ENCODE measurements at places on chromosomes 16 and 17. TPM values are rescaled to one million over a fixed set of nuclear protein-coding genes. Genes with fewer than 3 reads are reported as not detected.

GRCh38 chr16:84834403-84834772 is 14.6 kb downstream of the CRISPLD2 start:
- DNase-seq, result no peak

- no peak for DNase-seq
These were observed 2.5 kb downstream of the CISD3 start for GRCh38 chr17:38732376-38733281.

DNA sequence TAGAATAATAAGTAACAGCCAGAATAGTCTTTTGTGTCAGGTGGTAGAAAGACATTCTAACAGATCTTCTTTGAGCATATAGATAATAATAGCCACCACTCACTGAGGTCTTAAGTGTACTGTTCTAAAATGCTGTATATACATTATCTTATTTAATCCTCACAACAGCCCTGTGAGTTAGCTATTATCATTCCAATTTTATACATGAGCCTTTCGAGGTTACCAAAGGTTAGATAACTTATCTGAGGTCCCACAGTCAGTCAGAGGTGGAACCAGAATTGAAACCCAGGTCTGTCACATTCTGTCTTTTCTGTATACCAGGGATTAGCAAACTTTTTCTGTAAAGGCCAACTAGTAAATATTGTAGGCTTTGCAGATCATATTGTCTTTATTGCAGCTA is 23.2 kb downstream of the REXO5 start:
- no peak for DNase-seq

- no peak for DNase-seq
These were observed 64.4 kb downstream of the ABCC6 start for GRCh38 chr16:16158741-16159374.

DNA sequence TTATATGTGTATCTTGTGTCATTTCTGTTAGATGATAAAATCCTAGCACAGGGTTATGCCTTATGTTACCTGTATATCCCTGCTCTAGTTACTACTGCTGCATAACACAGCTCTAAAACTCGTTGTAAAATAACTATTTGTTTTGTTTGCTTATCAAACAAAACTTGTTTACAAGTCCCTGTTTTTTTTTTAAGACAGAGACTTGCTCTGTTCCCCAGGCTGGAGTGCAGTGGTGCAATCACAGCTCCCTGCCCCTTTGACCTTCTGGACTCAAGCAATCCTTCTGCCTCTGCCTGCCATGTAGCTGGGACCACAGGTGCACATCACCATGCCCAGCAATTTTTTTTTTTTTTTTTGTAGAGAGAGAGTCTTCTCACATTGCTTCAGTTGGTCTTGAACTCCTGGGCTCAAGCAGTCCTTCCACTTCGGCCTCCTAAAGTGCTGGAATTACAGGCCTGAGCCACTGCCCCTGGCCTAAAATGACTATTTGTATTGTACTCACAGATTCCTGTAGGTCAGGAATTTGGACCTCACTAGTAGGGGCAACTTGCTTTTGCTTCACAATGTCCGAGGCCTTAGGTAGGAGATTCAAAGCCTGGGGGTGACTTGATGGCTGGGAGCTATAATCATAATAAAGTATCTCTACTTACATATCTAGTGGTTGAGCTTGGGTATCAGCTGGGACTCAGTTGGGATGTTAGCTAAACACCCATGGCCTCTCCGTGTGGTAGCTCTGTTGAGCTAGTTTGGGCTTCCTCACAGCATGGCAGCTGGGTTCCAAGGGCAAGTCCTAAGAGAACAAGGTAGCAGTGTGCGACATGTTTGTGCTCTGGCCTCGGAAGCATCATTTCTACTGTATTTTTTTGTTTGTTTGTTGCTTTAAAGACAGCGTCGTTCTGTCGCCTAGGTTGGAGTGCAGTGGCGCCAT is 12.6 kb downstream of the DUSP14 start:
- DNase-seq, result no peak

GRCh38 chr17:80328634-80329380 is 68.2 kb downstream of the RNF213 start:
- DNase-seq, result no peak

GRCh38 chr17:31548709-31549108 is 157.2 kb downstream of the RAB11FIP4 start:
- no peak for DNase-seq

DNA sequence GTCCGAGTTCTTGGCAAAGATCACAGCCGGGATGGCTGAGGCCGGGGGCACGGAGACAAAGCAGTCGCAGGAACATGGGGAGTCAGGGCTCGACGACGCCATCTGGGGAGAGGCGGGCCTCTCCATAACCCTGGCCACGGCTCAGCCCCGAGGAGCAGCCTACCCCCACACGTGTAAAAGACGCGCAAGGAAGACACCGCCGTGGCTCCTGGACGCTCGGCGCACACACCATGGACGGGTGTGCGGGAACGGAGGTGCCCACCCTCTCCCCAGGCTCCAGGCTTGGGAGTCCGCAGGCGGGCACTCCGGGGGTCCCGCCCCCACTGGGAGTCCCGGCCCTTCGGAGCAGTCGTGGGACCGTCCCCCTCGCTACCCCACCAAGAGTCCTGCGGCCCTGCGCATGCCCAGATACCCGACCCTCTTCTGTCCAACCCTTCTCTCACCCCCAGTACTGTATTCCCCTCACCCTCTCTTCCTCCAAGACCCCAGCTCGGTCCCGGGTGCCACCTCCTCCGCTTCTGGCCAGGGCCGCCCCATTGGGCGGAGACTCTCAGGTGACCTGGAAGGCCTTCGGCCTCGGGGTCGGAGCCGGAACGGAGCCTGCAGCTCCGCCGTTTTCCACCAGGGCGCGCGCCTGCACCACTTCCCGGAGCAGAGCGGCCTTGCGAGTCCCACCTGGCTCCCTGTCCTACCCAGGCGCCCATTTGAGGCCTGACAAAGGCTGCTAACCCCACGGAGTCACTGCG is at the start of gene SCRN2:
SCRN2 (minus strand) TSS at position 532 of the 746 bp plus-strand sequence; CDS start at position 102, 430 bp downstream.
- DNase-seq, result peak; percentile 81

DNA sequence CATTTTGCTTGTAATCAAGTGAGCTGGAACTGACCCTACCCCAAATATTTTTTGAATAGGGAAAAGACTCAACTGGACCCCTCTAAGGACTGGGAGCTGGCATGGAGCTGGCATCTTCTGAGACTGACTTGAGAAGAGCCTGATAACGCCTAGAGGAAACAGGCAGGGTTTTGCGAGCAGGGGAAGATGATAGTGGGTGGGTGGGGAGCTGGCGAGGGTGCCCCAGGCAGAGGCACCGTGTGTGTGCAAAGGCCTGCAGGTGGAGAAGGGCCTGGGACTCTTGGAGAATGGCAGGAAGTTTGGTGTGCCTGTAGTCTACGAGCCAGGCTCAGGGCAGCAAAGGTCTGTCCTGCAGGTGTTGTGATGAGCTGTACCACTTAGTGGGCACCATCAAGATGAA is 4.1 kb downstream of the CRISPLD2 start:
- DNase-seq, result no peak

GRCh38 chr16:66961914-66962313 is 848 bp downstream of the CES3 start:
- no peak for DNase-seq

GRCh38 chr16:82782715-82783251 is 156.0 kb downstream of the CDH13 start:
- DNase-seq, result no peak

DNA sequence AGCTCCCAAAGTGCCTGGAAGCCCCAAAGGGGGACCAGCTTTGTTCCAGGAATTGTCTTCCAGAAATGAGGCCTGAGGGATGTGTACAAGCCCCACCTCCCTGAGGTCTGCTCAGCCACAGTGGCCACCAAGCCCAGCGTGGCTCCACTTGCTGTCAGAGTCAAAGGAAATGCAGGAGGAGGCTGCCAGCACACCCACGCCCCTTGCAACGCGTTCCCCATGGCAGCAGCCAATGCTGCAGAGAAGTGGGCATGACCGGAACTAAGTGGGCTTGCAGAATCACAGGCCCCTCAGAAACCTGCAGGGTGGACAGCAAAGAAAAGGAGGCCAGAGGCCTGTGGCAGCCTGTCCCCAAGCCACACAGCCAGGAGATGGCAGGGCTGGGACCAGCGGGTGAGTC is 320.8 kb downstream of the FOXL1 start:
- DNase-seq, result no peak

DNA sequence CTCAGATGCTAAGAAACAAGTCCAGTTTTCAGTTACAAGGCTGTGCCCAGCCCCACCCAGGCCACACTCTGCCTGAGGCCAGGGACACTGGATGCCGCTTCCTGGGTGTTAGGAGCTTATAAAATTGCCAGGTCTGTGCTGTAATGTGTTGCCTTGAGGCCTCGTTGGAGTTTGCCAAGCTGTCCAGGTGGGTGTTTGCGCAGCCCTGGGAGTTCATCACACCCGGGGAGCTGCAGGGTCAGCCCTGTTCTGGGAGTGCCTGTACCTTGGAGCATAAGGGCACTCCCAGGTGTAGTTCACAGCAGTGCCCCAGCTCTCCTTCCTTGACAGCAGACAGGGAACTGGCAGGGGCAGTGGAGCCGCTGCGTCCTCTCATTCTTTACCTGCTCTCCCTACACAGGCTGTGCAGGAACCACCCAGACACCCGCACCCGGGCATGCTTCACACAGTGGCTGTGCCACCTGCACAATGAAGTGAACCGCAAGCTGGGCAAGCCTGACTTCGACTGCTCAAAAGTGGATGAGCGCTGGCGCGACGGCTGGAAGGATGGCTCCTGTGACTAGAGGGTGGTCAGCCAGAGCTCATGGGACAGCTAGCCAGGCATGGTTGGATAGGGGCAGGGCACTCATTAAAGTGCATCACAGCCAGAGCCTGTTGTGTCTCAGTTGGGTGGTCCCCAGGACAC is 1.6 kb downstream of the GFER start:
- no peak for DNase-seq

DNA sequence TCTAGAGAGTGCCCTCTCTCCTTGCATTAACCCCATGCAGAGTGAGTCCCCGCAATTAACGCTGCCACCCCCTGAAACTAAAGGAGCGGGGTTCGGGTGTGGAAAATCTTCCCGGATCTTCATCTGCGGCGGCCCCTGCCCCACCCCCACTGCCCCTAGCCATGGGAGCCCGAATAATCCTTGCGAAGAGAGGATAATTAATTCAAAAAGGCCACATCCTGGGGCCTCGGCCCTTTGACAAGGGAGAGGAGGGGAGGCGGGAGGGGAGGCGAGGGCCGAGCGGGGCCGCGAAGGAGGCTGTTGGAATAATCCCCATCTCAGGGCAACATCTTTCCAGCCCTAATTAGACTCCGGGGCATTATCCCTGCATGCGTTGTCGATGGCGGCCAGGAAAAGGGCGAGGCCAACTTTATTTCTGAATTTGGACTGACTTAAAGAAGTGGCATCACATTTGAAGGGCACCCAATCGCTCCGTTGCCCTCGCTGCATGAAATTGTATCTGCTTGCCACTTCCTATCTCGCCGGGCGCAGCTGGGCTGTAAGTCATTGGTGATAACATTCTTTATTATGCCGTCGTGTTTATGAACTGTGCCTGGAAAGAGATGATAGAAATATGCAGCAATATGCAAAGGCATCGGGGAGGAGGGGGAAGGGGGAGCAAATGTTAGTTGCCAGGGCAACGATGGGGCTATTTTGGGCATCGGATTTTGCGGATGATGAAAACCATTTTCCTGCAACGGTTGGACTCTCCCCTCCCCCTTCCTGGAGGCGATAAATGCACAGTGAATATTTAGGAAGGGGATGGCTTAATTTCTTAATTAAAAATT is 387.1 kb upstream of the TNRC6C start:
- no peak for DNase-seq

DNA sequence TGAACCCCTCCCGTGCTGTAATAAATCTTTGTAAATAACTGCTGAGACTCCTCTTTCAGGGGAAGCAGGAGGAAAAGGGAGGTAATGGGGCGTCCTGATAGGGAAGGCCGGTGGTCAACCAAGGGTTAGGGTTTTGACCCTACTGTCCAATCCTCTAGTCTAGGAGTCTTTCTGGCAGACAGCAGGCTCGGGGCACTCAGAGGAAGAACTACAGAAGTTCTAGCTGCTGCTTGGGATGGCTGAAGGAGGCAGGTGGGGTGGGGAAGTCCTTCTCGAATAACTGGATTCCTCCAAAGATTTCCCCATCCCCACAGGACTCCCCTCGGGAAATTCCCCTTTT is 387 bp upstream of the STARD3 start:
- DNase-seq, result no peak

DNA sequence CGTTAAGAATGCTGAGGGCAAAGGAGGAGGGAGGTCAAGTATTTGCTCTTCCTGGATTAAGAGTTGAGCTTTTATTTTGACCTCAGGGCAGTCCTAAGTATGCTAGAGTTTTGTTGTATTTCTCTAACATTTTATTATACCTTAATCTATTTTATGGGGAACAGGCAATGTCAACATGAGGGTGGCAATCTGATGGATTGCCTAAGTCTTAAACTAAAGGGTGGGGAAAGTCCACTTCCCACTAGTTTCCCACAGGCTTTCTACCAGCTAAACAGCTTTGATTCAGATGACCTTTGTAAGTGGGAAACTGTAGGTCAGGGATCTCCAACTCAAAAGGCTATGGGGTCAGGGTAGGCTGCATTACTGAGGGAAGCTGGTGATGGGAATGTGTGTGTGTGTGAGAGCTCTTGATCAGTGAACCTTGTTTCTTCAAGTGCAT is 24.9 kb downstream of the HSD17B2 start:
- no peak for DNase-seq

DNA sequence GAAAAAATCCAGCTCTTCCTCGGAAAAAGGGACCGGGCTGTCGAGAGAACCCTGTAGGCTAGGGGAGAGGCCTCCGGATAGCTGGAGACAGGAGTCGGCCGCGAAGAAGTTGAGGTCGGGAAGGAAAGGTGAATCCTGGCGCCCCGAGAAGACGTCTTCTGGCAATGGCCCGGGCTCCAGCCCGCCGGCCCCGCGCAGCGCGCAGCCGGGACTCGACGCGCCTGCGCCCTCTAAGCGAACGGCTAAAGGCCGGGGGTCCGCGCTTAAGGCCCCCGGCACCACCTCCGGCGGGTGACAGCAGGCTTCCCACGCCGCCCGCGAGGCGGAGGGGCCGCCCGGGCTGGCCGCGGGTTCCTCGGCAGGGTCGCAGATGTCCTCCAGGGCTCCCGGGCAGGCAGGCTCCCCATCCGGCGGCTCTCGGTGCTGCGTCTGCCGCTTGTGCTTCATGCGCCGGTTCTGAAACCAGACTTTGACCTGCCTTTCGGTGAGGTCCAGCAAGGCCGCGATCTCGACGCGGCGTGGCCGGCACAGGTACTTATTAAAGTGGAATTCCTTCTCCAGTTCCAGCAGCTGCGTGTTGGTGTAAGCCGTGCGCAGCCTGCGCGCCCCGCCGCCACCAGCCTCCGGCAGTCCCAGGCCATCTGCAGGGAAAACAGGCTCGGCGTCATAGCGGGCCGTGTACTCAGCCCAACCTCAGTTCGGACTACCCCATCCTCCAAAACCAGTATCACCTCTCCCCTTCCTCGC is 1.6 kb downstream of the HOXB2 start:
- no peak for DNase-seq

GRCh38 chr17:75707079-75707571 is 14.1 kb upstream of the ITGB4 start:
- DNase-seq, result no peak

METRNL gene
- polyA plus RNA-seq, result 34.5 TPM

ACE gene
- 12.7 TPM for polyA plus RNA-seq

RBFOX1 gene
- 3.4 TPM for polyA plus RNA-seq
